ENCODE measurements at places on chromosomes 7 and 10.

- no peak for DNase-seq
Observed at GRCh38 chr7:22827563-22827962, 4.9 kb upstream of the TOMM7 start.

GRCh38 chr10:98131619-98132018 lies 2.8 kb upstream of the R3HCC1L start:
- DNase-seq: no peak

GRCh38 chr10:109889867-109890266 lies 33.4 kb downstream of the XPNPEP1 start:
- DNase-seq: peak; percentile 45

GRCh38 chr7:22061775-22062174 lies 116.1 kb upstream of the CDCA7L start:
- DNase-seq: no peak

- no peak for DNase-seq
Observed at GRCh38 chr10:62903828-62904227, 87.7 kb upstream of the EGR2 start.

DNA sequence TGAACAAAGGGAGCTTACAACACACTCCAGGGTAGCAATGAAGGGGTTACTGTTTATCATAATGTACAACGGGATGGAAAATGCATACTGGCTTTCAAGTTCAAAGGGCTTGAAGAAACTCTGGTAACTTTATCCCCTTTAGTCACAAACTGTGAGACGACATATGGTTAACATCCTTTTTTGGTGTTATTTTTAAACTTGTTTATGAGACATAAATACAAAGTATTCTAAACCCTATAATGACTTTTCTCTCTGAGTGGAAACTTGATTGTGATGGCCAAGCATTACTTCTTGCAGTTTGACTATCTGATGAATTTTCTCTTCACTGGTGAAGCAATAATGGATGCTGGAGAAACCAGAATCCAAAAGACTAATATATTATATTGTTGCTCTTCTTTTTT lies 62.0 kb upstream of the SEMA3A start:
- DNase-seq: no peak
